Hematopoietic multipotent progenitor cell treated with erythropoietin and hydrocortisone succinate and interleukin-3 and kit ligand, for 15 days (in vitro differentiated cells): ENCODE measurements at places on chromosomes 5 and 9.

GRCh38 chr9:68983522-68984424 lies 30.1 kb downstream of the PRKACG start:
- no peak for DNase-seq

DNA sequence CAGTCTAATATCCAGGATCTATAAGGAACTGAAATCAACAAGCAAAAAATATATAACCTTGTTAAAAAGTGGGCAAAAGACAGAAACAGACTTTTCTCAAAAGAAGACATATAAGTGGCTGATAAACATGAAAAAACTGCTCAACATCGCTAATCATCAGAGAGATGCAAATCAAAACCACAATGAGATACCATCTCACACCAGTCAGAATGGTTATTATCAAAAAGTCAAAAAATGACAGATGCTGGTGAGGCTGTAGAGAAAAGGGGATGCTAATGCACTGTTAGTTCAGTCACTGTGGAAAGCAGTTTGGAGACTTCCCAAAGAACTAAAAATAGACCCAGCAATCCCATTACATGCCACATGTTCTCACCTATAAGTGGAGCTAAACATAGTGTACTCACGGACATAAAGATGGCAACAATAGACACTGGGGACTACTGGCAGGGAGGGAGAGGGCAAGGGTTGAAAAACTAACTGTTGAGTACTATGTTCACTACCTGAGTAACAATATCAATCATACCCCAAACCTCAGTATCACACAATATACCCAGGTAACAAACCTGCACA lies 11.7 kb upstream of the TSSK1B start:
- no peak for DNase-seq

DNA sequence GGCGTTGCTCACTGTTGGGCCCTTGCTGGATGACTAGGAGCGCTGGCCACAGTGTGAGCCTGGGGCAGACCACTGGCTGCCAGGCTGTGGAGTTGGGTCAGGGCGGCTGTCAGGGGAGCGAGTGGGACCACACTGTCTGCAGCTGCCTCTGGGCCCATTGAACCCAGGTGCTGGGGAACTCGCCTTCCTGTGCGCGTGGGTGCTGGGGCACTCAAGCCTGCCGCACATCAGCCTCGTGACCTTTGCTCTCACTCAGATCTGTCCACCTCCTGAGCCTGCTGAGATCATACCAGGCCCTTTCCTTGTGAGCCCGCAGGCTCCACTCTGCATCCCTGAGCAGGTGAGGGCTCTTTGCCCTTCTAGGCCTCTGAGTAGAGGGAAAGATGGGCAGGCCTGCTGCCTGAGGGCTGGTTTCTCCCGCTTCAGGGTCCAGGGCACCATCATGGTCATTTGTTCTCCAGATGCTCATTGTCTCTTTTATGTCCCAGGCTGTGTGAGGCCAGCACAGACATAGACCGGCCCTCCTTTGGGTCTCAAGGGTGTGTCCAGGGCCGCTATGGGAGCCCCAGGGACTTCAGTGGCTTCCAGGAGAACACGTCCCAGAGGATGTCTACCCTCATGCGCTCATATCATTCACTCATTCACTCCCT lies 26.5 kb downstream of the WNK2 start:
- no peak for DNase-seq

DNA sequence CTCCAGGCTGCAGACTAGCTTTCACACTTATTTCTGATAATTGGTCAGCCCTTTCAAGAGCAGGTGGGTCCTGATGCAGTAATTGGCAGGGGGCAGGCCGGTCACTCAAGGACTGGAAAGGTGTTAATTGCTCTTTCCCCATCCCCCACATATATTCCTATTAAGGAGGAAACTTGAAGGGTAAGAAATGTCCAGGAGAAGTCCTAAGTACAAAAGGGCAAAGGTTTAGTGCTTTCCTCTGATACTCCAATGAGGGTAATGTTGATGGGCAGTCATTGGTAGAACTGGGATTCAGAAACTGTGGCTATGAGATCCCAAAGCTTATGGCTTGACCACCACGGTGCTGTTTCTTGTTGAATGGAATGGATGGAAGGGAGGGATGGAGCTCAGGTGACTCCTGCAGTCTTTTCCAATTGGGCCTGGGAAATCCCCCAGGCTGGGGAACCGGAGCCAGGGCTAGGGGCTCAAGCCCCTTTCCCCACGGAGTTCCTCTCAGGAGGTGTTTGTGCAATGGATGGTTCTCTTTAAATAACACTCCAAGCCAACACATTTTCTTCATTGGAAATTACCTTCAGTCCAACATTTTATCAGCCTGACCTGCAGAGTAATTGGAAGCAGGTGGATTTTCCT lies 103.2 kb upstream of the ALDH1B1 start:
- DNase-seq, result no peak

- no peak for DNase-seq
Observed at GRCh38 chr5:113233606-113234005, 201.2 kb downstream of the TSSK1B start.

DNA sequence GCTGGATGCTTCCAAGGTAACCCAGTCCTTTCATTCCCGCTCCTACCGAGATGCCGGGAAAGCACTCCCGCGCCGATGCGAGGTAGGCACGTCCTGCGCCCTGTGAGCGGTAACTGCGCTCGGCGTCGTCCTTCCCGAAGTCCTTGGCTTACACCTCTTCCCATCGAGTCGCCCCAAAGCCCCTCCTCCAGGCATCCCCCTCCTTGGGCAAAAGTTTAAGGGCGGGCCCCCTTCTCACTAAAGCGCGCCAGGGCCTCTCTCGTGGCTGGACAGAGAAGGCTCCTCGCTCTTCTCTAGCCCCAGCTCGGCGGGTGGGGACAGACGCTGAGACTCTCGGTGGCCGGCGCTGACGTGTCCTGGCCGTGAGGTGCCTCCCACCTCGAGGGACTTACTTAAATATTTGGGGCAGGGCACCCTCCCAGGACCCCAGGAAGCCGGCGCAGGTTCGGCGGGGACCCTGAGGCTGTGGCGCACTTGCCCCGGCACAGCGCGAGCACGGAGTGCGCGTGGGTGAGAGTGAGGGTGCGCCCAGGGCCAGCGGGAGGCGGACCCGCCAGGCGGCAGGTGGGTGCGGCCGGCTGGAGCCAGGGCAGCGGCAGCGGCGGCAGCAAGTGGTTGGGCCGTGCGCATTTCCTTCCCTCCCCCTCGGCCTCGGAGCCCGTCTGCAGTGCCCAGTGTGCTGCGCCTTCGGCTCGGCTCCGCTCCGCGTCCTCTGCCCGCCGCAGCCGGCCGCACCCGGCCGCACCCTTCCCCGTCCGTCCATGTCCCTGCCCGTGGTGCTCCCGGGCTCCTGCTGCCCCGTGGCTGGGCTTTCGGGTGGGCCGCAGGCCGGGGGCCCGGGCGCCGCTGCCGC lies at the start of gene ENTREP1:
ENTREP1 (plus strand) TSS at position 667 of the 853 bp plus-strand sequence; CDS start at position 762, 95 bp downstream.
- DNase-seq, result no peak

DNA sequence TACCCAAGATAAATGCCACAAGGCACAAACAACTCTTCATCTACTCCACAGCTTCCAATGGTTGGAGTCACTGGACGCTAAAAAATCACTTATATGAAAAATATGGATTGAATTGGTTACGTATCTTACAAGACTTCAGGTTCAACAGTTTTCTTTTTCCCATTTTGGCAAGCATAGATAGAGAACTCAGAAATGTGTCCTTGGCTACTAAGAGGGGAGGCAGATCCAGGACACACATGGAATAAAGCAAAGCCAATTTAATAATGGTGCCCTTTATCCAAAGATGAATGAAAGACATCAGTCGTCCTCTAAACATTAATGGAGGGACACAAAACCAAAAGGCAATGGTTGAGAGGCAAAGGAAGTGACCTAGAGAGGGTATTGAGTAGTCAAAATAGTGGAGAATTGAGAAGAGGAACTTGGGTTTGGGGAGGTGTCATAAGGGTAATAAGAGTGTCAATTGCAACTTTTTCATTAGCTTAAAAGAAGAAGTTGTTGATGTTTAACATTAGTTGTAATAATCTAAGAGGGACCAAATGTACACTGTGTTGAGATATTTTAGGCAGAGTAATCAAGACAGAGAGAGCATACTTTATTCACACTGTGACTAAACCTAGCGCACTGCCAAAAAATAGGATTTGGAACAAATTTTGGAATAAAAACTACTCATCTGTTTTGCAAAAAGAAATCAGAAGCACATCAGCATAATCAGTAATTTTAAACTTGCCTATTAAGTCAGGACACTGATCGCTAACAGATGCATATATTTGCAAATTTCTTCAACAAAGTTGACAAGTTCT lies 308.2 kb downstream of the ARL15 start:
- no peak for DNase-seq
